ENCODE measurements at places on chromosomes 6 and 20. TPM values are rescaled to one million over a fixed set of nuclear protein-coding genes. Genes with fewer than 3 reads are reported as not detected.

GRCh38 chr6:39707962-39708683 lies 17.1 kb downstream of the KIF6 start:
- no peak for DNase-seq

DNA sequence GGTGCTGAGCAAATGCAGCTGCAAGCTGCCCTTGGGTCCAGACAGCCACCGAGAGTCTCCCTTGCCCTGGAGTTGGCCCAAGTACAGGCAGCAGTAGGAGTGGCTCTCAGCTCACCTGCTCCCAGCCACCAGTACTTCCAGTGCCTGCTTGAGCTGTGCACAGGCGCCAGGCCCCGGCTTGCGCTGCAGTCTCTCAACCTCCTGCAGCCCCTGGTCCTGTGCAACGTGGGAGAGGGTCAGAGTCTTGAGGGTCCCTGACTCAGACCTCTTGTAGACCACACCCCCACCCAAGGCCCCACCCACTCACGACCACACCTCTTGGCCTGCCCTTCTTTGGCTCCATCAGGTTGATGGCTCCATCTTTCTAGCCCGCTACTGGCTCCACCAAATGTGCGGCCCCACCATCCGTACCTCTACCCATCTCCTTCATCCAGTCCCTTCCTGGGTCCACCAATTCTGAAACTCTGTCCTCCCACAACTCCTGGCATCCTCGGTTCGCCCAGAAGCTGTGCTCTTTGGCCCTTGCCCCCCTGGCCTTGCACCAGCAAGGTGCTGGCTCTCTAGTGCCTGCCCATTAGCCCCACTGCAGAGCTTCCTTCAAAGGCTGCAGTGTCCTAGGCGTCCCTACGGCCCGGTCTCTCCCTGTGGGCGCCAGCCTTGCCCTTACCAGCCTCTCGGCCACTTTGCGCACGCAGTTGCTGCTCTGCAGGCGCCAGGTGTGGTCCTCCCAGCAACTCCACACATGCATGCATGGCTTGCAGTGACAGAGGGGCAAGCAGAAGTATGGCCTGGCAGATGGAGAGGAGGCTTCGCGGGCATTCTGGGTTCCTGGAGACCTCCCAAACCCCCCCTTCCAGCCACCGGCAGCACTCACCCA lies 16.5 kb upstream of the SPAG4 start:
- DNase-seq, result no peak

The SYTL3 gene
- total RNA-seq, result 5.3 TPM

The VSX1 gene
- not detected for total RNA-seq

- DNase-seq, result no peak
Observed at GRCh38 chr6:166861961-166862286, 94.4 kb downstream of the RNASET2 start.

GRCh38 chr6:134172020-134172705 lies 119.7 kb upstream of the SLC2A12 start:
- no peak for DNase-seq

The KAT14 gene
- total RNA-seq, result 9.7 TPM
